ENCODE measurements at places on chromosomes 5 and 9.

- no peak for DNase-seq
Measured at GRCh38 chr9:97849980-97850379, 3.0 kb upstream of the FOXE1 start.

DNA sequence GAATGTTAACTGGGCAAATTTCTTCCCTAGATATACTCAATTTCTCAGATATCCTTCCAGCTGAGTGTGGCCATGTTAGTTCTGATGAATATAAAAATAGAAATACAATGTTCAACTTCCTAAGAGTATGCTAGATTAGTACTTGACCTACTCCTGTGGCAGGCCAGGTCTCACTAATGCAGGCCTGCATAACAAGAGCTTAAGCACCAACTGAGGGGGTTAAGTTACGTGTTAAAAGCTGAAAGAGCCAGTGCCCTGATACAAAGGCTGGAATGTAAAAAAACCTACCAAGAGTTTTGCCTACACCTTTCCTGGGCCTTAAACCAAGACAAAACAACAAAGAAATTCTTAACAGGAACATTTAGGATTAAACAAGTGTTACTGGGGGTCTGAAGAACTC lies 102.8 kb downstream of the MRPS30 start:
- DNase-seq: no peak

DNA sequence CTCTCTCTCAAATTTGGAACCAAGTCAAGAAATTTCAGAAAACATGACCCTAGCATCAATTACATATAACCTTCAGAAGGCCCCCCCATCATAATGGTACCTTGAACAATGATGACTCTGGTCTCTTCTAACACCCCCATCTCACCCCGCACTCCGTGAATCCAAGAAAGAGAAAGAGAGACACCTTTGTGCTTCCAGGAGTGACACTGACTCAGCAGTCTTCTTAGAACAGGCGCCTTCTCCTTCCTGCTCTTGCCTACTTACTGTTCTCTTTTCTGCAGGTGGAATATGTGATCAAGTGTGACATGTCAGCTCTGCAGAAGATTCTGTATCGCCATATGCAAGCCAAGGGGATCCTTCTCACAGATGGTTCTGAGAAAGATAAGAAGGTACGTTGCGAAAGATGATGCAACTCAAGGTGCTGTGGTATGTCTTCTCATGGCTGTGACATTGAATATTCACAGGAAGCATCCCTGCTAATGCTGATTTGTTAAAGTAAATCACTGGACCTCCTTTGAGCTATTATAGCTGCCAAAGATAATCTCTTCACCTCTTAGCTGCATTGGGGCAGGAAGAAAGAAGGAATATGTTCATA lies 81.3 kb downstream of the SMARCA2 start:
- no peak for DNase-seq

DNA sequence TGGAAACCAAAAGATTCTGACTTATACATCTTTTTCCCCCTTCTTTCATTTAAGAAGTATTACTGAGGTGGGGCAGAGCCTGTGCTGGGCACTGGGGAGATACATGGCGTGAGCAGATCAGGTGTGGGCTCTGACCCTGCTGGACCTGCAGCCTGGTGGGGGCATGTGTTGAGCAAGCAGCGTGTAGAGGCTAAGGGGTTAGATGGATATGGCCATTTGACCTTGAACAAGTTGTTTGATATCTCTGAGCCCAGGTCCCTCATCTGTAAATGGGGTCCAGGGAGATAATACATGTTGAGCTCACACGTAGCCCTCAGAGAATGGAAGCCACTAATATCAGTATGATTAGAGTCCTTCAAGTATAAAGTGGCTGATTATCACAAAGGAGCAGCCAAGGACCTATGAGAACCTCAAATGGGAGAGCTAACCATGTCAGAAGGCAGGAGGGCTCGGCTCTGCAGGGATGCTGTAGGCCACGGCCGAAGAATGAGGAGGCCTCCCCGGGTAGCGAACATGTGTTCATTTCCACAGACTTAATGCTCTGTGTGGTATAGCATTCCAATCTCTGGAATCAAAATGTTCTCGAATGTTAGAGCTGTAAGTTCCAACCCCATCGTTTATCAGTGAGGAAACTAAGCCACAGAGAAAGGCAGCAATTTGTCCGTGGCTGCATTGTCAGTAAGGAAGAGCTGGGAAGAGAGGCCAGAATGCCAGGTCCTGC lies 15.4 kb upstream of the ANGPTL2 start:
- DNase-seq: no peak

- DNase-seq: no peak
Measured at GRCh38 chr9:109717342-109717741, 62.7 kb upstream of the PALM2AKAP2 start.
